ENCODE measurements at places on chromosomes 16 and 17.

DNA sequence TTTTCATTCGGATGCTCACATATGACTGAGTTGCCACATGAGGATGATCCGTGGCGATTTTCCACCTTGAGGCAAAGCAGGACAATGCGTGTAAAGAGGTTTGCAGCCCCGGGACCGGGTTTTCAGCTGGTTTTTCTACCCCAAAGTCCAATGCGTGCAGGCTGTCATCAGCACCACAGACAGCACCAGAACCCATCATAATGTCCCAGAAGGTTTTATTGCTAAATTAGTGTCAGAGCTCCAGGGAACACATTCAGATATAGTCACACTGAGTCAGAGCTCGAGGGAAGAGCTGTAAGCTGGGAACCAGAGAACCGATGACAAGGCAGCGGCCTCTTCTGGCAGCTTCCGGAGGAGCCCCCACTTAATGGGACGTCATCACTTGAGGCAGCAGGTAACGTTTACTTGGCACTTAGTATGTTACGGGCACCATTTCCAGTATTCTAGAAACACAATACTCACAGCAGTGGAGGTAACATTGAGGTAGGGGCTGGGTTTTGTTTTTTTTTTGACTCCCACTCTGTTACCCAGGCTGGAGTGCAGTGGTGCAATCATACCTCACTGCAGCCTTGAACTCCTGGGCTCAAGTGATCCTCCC lies 8.9 kb upstream of the NAGPA start:
- no peak for DNase-seq

GRCh38 chr16:68900009-68900408 lies 56.7 kb downstream of the TANGO6 start:
- no peak for DNase-seq

GRCh38 chr16:87000001-87000400 lies 317.2 kb downstream of the C16orf95 start:
- DNase-seq: peak; percentile 22

GRCh38 chr17:44219108-44219615 lies 313 bp downstream of the UBTF start:
- DNase-seq: peak; percentile 79

Data from ACHN (cell line).